ENCODE measurements at places on chromosomes 16 and 17. TPM values are rescaled to one million over a fixed set of nuclear protein-coding genes. Genes with fewer than 3 reads are reported as not detected.

The PAM16 gene
- total RNA-seq, result 150 TPM

DNA sequence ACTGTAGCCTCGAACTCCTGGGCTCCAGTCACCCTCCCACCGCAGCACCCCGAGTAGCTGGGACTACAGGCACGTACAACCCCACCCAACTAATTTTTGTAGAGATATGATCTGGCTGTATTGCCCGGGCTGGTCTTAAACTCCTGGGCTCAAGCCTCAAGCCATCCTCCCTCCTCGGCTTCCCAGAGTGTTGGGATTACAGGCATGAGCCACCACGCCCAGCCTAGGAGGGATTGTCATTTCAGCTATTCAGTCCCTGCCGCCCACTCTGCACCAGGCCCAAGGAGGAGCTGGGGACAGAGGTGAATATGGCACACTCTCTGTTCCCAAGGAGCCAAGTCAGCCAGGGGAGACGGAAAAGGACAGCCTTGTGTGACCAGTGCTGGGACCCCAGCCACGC is 256.2 kb downstream of the PARN start:
- no peak for DNase-seq

- DNase-seq, result no peak
These were observed 80.5 kb upstream of the KIFC3 start for GRCh38 chr16:57882792-57883191.

DNA sequence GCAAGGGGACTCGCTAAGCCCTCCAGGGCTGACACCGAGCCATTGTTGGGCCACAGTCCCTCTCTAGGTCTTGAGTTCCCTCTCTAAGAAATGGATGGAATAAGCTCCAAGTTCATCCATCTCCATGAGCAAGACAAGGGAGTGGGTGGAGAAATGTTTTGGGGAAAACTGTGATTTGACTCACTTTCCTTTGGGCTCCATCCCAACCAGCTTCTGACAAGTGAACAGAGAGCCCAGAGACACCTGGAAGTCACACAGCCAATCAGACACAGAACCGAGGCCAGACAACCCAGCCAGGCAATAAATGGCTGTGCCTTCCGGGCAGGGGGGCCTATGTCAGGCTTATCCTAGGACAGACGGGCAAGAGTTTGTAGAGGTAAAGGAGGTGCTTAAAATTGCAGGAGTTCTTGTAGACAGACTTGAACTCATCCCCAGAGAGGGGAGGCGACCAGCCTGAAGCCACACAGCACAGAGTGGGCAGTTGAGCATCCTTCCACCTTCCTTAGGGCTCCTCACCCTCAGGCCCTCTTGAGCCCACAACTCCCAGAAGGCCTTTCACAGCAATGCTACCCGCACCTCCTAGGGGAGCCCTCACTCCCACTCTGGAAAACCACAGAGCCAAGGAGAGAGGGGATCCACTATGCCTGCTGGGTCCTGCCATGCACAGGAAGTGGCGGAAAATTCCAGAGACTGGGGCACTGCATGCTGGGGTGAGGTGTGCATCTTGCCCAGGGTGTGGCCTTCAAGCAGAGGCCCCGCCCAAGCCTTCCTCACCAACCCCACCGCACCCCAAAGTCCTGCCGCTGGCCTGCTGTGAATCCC is 9.5 kb upstream of the FAM83G start:
- no peak for DNase-seq

- DNase-seq, result peak; percentile 36
These were observed 1.9 kb upstream of the PLEKHG4 start for GRCh38 chr16:67277294-67277998.

- DNase-seq, result no peak
These were observed 66.9 kb downstream of the CYTH1 start for GRCh38 chr17:78715000-78715771.

The CACNG5 gene
- not detected for total RNA-seq

The NHLRC4 gene
- 2.0 TPM for total RNA-seq

The HOXB6 gene
- total RNA-seq, result 14.2 TPM

GRCh38 chr16:23801378-23801777 is 34.4 kb upstream of the PRKCB start:
- peak; percentile 88 for DNase-seq

DNA sequence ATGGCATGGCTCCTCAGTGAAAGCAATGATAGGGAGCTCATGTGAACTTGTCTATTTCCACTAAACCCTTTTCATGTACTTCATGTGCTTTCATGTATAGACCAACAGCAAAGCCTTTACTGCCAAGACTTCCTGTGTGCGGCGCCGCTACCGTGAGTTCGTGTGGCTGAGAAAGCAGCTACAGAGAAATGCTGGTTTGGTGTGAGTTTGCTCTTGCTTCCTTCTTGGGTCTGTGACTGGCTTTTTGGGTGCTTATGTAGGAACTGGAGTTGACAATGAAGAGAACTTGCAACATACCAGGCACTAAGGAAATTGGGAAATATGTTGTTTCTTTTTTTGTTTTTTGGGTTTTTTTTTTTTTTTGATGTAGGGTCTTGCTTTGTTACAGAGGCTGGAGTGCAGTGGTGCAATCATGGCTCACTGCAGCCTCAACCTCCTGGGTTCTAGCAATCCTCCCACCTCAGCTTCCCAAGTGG is 5.7 kb downstream of the SNX11 start:
- no peak for DNase-seq

The NPIPB9 gene
- total RNA-seq, result 1.4 TPM

DNA sequence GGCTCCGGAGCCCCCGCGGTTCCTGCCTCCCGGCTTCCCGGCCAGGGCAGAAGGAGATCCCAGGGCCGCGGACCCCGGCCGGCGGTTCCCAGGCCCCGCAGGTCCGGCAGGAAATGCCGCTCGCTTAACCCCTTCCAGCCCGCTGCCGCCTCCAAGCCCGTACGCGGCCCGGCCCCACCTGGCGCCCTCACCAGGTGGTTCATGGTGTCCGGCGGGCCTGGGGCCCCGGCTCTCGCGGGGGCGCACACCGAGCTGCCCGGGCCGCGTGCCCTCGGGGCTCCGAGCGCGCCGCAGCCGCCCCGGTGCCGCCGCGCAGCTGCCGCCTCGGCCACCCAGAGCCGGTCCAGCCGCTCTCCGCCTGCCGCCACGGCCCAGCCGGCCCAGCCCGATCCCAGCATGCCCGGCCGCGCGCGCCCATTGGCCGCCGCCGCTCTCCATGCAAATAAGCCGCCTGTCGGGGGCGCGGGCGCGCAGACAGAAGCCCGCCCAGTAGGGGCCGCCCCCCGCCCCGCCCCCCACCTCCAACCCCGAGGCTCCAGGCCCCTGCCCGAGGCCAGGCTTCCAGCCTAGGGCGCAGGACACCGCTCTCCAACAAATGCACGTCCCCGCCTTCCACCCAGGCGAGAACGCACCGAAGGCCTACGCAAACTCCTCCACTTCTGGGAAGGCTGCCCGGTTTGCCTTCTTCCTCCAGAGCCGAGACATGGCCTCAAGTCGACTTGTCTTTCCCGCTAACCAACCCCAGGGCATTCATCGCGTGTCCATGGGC is at the start of gene BCAR1:
TSS of gene BCAR1 (minus strand) at position 345 of the 769 bp plus-strand sequence. CDS start at position 203, 142 bp downstream.
- peak; percentile 96 for DNase-seq

GRCh38 chr16:49755313-49755620 is 100.6 kb downstream of the ZNF423 start:
- DNase-seq, result peak; percentile 16

The UBALD1 gene
- 31.7 TPM for total RNA-seq

- no peak for DNase-seq
These were observed 476.9 kb upstream of the CDH5 start for GRCh38 chr16:65889533-65889966.

GRCh38 chr17:83050651-83051395 is 28.6 kb upstream of the METRNL start:
- DNase-seq, result no peak

The MYO1C gene
- 31.4 TPM for total RNA-seq

- no peak for DNase-seq
These were observed 34.6 kb upstream of the TNRC6C start for GRCh38 chr17:77923776-77924513.

- DNase-seq, result no peak
These were observed 28.7 kb downstream of the ADGRG5 start for GRCh38 chr16:57571098-57571497.

- no peak for DNase-seq
These were observed 3.0 kb downstream of the SECTM1 start for GRCh38 chr17:82330322-82331239.

The TMEM88 gene
- total RNA-seq, result 1.4 TPM

The MYOCD gene
- total RNA-seq, result not detected

- no peak for DNase-seq
These were observed 33.9 kb upstream of the ZNF423 start for GRCh38 chr16:49889725-49890397.

The DPEP3 gene
- total RNA-seq, result not detected

GRCh38 chr17:74339537-74340195 is 13.6 kb downstream of the KIF19 start:
- no peak for DNase-seq

- no peak for DNase-seq
These were observed 97.5 kb downstream of the OR1D5 start for GRCh38 chr17:2965621-2966595.

DNA sequence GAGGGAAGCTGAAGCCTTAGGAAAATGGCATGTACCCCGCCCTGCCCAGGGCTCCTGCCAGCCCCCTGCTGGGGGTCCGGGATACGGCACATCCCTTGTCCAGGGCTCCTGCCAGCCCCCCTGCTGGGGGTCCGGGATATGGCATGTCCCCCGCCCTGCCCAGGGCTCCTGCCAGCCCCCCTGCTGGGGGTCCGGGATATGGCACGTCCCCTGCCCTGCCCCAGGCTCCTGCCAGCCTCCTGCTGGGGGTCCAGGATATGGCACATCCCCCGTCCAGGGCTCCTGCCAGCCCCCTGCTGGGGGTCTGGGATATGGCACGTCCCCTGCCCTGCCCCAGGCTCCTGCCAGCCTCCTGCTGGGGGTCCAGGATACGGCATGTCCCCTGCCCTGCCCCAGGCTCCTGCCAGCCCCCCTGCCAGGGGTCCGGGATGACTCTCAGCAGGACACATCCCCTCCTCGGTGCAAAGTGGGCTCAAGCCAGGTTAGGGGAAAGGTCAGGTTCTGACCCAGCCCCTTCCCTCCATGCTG is 43.2 kb downstream of the RPH3AL start:
- peak; percentile 77 for DNase-seq

DNA sequence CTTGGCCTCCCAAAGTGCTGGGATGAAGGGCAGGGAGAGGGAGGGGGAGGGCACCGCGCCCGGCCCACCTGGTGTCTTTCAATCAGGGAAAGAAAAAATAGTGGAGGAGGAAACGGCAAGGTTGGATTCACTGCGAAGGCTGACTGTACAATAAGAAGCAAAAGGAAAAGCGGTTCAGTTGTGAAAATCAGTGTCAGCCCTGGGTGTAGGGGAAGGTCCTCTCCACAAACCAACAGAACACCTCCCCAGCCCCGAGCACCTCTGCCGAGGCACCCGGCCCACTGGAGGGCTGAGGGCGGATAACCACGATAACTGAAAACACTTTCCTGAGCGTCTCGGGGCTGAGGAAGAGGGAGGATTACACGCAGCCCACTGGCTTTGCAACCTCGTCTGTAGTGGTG is 1.4 kb upstream of the SPG7 start:
- no peak for DNase-seq

DNA sequence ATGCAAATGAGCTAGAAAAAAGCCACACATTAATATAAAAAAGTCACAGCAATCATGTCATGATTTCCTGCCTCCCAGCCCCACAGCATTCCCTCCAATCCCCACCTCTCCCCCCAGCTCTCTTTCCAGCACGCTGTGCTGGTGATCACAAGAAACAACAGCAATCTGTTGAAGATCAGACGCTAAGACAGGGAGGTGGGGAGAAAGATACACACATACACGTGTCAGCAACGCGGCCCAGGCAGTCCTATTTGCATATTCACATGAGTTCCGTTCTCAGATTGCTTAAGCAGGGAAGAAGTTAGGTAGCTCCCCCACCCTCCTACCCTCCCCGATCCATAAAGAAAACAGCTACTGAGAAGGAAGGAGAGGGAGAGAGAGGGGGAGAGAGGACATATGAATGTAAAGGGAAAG is 405.5 kb upstream of the PSMD7 start:
- no peak for DNase-seq

DNA sequence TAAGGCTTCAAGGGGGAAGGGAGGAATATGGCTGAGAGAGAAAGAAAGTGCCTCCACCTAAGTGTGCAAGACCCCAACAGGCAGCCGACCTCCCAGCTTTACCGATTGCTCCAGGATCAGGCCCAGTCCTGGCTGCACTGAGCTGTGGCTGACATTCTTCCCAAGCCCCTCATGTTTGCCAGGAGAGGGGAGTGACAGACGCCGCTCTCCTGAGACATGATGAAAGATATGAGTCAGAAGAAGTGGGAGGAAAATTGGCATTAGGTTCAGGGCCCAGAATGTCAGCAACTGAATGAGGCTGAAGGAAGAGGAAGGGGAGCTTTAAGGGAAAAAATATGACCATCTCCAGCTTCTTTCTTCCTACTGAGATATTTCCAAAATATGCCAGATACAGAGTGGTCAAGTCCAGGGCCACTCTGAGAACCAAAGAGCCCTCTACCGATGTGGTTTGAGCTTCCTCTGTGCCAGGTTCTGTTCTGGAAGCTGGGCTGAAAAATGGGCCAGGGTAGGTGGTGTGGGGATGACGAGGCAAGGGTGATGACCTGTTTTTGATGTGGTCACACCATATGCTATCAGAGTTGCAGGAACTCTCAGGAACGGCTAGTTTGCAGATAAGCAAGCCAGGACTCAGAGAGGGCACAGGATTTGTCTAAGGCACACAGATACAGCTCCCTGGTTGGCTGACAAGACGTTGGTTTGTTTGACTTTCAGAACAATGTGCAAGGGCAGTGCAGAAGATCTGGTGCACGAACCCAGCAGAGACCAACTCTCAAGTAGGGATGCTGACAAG is 176.7 kb downstream of the SOX9 start:
- no peak for DNase-seq

- DNase-seq, result peak; percentile 61
These were observed 216 bp downstream of the VPS9D1 start for GRCh38 chr16:89720551-89720812.

DNA sequence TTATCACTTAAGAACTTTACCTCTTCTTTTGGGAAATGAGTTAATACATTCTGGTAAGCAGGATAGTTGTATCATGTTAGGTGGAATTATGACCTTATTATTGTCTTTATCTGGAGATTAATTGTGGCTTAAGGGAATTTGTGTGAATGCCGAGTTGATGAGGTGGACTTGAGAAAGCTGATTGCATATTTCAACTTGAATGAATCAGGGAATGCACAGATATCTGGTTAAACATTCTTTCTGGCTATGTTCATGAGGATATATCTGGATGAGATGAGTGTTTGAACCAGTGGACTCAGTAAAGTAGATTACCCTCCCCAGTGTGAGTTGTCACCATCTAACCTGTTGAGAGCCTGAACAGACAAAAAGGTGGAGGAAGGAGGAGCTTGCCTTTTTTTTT is 326.1 kb upstream of the GOT2 start:
- DNase-seq, result no peak

DNA sequence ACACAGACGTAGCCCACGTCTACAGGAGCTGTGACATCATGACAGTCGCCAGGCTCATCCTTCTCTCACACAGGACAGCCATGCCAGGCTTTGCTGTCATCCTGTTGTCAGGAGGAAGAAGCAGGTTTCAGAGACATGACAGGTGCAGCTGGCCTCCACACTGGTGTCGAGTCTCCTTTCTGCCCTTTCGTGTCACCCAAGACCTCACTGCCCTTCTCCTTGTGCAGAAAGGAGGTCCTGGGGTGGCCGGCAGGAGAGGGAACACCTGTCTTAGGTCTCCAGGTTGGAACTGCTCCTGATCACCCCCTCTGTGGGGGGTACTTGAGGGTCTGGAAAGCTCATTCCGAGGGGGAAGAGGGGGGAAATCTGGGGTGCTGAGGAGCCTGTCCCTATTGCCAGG is 41.6 kb upstream of the IRF8 start:
- no peak for DNase-seq

The CX3CL1 gene
- total RNA-seq, result 0.16 TPM
